ENCODE measurements at places on chromosomes 2 and 18. TPM values are rescaled to one million over a fixed set of nuclear protein-coding genes. Genes with fewer than 3 reads are reported as not detected.

DNA sequence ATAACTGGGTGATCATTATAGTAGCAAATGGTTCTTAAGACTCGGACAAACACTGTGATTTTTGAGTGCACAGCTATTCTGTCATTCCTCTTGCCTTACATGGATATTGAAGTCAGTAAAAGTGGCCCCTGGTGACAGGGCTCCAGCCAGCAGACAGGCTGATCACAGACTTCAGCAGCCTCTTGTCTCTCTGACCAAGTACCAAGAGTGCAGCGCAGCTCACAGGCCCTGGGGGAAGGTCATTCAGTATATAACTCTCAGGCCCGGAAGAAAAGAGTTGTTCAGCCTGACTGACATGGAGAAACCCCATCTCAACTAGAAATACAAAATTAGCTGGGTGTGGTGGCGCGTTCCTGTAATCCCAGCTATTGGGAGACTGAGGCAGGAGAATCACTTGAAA, 202.6 kb downstream of the HRH4 start:
- no peaks in the 10 kb centered on the region for H3K36me3 ChIP-seq
- H3K4me1 ChIP-seq, result no peaks in the 10 kb centered on the region
- no peak overlapping the region for H3K27ac ChIP-seq
- H3K27me3 ChIP-seq, result no peaks in the 10 kb centered on the region
- no peak overlapping the region for H3K4me3 ChIP-seq

- H3K27ac ChIP-seq, result no peak overlapping the region
- no peaks in the 10 kb centered on the region for H3K36me3 ChIP-seq
Measured at GRCh38 chr2:47195148-47195547, 40.0 kb upstream of the STPG4 start.

- H3K36me3 ChIP-seq, result no peaks in the 10 kb centered on the region
- no peaks in the 10 kb centered on the region for H3K27me3 ChIP-seq
- H3K4me3 ChIP-seq, result no peak overlapping the region
- peaks cover 5% of the 10 kb centered on the region for H3K4me1 ChIP-seq
- H3K27ac ChIP-seq, result no peak overlapping the region
- no peak for DNase-seq
Measured at GRCh38 chr2:162382278-162382677, 38.3 kb downstream of the GCA start.

GRCh38 chr2:150567771-150568301, 80.4 kb upstream of the RND3 start:
- H3K4me1 ChIP-seq, result no peaks in the 10 kb centered on the region
- no peak overlapping the region for H3K4me3 ChIP-seq
- no peak for DNase-seq
- H3K27me3 ChIP-seq, result no peaks in the 10 kb centered on the region
- H3K27ac ChIP-seq, result no peak overlapping the region

DNA sequence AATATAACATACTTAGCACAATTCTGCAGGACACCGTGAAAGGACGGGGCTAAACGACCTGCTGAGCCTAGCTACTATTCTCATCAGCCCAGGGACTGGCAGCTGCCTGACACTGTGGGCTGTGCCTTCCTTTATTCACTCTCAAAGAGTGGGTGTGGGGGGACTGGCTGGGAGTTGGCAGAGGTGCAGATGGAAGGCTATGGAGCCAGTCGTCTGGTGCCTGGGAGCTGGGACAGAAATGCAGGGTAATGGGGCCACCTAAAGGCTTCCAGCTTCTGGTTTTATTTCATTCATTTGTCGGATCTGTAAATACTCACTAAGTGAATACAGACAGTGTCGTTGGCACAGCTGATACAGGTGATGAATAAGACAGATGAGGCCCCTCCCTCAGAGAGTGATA, 56.0 kb upstream of the NFU1 start:
- H3K27me3 ChIP-seq, result no peaks in the 10 kb centered on the region
- no peak overlapping the region for H3K4me3 ChIP-seq
- H3K4me1 ChIP-seq, result no peaks in the 10 kb centered on the region
- no peak overlapping the region for H3K27ac ChIP-seq

- no peaks in the 10 kb centered on the region for H3K36me3 ChIP-seq
- no peak for DNase-seq
- H3K27ac ChIP-seq, result no peak overlapping the region
- no peak overlapping the region for H3K4me3 ChIP-seq
- H3K4me1 ChIP-seq, result no peaks in the 10 kb centered on the region
Measured at GRCh38 chr2:182608181-182608845, 107.7 kb upstream of the DNAJC10 start.

DNA sequence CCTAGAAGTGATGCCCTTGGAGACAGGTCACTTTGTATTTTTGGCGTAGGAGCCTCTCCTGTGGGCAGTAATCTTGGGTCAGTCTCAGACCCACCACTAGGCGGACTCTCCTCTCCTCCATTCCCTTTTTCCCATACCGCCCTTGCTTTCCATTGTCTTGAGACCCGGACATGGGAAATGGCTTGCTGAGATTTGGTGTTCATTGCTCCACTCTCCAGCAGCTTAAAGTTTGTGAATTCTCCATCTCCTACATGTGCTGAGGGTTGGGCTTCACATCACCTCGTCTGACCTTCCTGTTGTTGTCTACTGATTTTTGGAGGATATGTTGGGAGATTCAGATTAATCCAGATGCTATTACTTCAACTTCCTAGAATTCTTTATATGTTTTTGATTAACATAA, 159.2 kb upstream of the RAB12 start:
- no peaks in the 10 kb centered on the region for H3K4me1 ChIP-seq
- no peak overlapping the region for H3K27ac ChIP-seq
- H3K36me3 ChIP-seq, result no peaks in the 10 kb centered on the region
- no peak overlapping the region for H3K4me3 ChIP-seq
- no peak for DNase-seq
- H3K27me3 ChIP-seq, result no peaks in the 10 kb centered on the region

The GTF2A1L gene
- 0.27 TPM for total RNA-seq

The APLF gene
- total RNA-seq, result 5.8 TPM

The GPC1 gene
- total RNA-seq, result 94.2 TPM

The RPIA gene
- total RNA-seq, result 4.7 TPM

The ZSWIM2 gene
- total RNA-seq, result not detected

Data from thoracic aorta (tissue), 2 donors.